Stimulated activated CD4-positive, alpha-beta T cell treated with anti-CD3 and anti-CD28 coated beads, Interleukin-4, amount 100 ng/mL, for 4 hours (primary cell): ENCODE measurements at places on chromosomes 4 and X.

- no peak for DNase-seq
Observed at GRCh38 chr4:108626056-108626455, 5.7 kb downstream of the RPL34 start.

DNA sequence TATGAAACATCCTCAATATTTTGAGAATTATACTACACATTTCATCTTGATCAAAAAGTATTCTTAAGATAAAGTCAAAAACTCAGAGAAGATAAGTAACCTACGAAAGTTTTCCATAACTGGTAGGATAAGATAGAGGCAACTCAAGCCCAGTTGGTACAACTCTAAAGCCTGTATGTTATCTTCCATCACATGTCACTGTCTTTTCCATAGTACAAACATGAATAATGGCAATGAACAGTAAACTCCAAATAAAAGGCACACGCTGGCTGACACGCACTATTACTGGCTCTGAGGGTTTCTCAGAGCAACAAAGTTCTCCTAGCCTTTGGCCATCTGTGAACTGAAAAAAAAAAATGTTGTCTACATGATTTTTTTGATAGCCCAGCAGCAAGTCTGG lies 27.2 kb downstream of the LIN54 start:
- DNase-seq: no peak

- DNase-seq: no peak
Observed at GRCh38 chr4:8274765-8275547, 5.4 kb downstream of the HTRA3 start.

DNA sequence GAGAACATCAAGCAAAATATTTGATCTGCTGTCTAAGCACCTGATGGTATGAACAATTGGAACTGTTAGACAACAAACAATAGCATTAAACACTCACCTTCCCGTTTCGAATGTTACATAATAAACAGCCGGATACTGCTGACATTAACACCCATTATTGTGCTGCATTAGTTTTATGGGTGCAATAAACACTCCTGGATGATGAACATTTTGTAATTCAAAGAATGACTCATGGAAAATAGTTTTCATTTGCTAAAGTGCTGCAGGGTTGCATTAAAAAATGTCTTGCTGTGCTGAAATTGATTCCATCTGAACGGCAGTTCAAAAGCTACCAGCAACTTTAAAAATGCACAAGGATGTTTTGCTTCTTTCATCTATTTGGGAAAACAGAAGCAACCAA lies 100.8 kb upstream of the SORBS2 start:
- no peak for DNase-seq

GRCh38 chrX:144849141-144849540 lies 398.2 kb upstream of the SPANXN1 start:
- no peak for DNase-seq

- no peak for DNase-seq
Observed at GRCh38 chr4:26345565-26345938, 24.7 kb downstream of the RBPJ start.

GRCh38 chrX:130110379-130111219 lies at the start of gene ELF4:
TSS of gene ELF4 (minus strand) at chrX:130110497. CDS start at chrX:130081330, 29,167 bp downstream.
- peak; percentile 54 for DNase-seq

DNA sequence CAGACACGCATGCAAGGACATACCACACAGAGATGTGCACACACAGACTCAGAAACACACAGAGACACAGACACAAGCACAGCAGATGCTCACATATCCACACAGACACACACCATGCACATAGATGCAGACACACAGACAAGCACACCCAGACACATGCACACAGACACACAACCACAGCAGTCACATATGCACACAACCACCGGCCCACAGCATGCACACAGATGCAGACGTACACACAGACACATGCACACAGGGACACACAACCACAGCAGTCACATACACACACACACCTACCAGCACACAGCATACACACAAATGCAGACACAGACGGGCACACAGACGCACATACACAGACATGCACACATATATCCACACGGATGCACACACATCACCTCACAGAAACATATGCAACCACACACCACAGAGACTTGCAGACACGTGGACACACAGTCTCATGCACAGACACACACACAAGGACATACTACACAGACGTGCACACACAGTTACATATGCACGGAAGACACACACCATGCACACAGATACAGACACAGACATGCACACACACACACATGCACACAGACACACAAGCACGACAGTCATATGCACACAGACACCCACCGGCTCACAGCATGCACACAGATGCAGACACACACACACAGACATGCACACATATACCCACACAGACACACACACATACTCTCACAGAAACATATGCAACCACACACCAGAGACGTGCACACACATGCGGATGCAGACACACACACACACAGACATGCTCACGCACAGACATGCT lies 25.2 kb upstream of the SLC25A6 start:
- DNase-seq: no peak

GRCh38 chr4:143407474-143407873 lies 70.8 kb downstream of the GAB1 start:
- DNase-seq: no peak

DNA sequence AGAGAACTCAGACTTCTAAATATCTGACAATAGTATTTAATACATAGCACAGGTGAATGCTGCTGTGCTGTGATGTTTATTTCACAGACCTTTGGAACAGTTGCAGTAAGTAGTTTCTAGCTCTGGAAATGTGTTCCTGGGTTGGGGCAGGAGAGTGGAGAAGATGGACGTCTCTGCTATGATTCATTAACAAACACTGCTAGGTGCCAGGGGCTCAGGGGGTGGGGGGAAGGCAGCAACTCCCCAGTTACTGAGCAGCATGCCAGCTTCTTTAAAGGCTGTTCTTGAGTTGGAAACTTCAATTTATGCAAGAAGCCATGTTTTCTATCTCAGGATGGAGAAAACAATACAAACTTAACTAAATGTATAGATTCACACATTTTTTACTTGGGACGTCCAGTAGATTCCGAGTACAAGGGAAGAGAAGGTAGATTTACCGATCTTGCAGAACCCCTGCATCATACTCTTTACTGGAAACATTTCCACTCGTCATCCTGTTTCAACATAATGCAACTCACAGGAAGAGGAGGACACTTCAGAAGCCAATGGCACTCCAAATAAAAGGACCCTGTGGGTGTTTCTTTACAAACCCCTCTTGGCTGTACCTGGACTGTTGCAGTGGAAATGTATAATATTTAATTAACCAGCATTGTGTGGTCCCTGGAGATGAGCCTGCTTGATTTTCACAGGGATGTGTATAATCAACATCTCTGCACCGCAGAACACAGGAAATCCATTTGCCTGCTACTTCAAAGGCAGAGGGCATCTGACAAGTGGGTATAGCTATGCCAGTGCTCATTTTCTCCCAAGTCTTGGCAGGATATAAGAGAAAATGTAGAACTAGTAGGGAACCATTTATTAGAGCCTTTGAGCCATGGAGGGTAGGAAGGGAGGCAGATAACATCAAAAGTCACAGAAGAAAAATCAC lies 171.4 kb downstream of the SH3KBP1 start:
- no peak for DNase-seq

- DNase-seq: no peak
Observed at GRCh38 chr4:38314663-38315062, 349.3 kb upstream of the KLF3 start.

DNA sequence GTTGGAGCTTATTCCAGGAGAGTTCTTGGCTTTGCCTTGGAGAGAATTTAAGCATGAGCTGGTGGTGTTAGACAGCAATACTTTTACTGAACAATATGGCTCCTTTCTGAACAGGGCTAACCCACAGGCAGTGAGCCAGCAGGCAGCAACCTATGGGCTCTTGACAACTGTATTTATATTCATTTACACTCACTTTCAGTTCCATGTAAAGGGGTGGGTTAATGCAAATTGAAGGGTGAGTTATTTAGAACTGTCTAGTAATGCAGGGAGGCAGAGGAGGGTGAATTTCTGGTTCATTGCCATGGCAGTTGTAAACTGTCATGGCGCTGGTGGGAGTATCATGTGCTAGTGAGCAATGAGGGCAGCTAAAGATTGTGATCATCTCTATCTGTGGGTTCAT lies 15.7 kb downstream of the FOXR2 start:
- no peak for DNase-seq

- no peak for DNase-seq
Observed at GRCh38 chr4:2823671-2824328, 19.8 kb upstream of the ADD1 start.

DNA sequence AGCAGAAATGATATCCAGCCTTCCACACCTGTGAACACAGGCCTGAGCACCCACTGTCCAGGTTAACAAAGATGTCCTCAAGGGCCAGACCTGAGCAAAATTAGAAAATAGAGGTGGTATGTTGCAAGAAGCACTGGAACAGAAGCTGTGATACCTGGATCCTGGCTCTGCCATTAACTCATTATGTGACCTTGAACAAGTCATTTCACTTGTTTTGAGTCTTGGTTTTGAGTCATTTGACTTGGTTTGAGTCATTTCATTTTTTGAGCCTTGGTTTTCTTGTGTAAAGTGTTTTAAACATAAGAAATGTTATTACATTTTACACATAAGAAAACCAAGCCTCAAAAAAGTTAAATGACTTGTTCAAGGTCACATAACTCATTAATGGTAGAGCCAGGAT lies 2.9 kb upstream of the NWD2 start:
- DNase-seq: no peak

DNA sequence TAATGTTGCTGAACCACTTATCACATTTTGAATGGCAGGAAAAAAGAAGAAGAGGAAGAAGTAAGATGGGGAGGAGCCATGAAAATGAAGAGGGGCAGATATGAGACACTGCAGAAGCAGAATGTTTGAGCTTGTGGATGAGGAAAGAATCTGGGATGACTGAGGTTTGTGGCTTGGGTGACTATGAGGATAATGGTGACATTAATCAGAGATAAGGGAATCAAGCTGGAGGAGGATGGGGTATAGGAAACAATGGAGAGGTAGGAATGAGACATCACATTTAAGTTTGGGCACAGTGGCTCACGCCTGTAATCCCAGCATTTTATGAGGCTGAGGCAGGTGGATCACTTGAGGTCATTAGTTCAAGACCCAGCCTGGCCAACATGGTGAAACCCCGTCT lies 19.1 kb upstream of the PHF8 start:
- DNase-seq: no peak

DNA sequence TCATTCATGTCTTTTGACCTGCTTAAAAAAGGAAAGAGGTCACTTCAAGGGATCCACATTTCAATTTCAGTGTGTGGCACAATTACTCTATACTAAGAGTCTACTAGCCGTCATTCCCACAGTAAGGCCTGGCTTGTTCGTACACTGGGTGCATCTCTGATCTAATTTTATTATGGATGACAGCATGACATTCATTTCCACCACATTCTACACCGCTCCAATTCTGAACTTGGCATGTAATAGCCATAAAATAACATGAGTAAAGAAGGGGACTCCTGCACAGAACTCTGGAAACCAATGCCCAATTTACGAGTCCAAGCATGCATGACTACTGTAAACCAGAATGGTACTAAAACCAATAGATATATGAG lies 51.1 kb downstream of the HAND2 start:
- no peak for DNase-seq

DNA sequence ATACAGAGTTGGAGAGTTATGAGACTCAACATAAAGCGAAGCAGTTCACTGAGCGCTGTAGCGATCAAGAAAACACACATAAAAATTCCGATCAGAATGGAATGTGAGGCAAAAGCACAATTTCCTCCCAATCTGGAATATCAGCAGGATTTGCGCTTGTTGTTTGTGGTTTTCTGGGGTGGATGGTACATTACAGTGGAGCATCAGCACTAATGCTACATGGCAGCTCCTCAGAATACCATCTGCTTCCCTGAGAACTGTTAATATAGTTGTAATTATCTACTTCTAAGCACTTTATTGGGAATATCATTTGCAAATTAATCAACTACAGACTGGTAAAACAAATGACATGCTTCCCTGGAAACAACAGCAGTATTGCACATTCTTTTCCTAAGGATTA lies 324.1 kb upstream of the PPARGC1A start:
- DNase-seq: no peak

- no peak for DNase-seq
Observed at GRCh38 chr4:88022289-88022688, 14.9 kb downstream of the PKD2 start.

DNA sequence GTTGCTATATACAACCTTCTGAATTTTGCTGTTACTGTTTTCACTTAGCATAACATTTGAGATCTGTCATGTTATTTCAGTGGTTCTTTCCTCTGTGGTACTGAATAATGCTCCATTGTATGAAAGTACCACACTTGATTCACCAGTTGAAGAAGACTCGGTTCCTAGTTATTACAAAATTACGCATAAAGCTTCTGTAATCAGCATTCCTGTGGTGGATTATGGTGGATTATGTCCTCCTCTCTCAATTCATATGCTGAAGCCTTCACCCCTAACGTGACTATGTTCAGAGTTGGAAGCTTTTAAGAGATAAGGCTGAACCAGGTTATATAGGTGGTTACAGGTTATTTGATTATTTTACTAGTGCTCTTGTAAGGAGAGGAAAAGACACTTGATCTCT lies 2143.5 kb upstream of the AGA start:
- no peak for DNase-seq
